ENCODE measurements at places on chromosomes 4 and X. TPM values are rescaled to one million over a fixed set of nuclear protein-coding genes. Genes with fewer than 3 reads are reported as not detected.

DNA sequence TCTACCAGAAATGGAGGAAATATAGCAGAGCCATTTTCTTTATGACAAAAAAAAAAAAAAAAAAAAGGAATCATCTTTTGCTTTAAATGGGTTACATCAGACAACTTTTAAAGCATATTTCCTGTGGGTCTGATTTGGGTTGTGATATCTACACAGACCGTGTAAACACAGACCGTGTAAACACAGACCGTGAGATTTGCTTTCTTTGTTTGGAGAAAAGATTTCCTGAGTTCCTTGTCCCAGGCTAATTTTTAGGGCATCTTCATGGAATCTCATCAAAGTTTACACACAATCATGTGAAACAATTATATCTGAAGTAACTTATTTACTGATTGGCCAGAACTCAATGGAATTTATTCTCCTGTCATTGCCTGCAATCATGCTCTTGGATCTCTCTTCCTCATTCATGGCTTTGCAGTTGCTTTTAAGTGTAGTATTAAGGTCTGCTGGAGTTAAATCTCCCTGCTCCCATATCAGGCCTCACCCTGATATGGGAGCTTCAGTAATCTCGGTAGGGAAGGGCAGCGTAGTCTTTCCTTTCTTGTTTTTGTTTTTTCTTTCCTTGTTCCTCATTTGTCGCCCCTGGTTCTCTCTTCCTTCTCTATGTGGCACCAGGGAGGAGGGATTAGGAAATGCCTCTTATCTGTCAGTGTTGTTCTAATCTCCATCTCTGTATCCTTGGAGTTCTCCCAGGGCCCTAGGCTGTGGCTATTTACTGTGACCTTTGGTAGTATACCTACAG lies 248.6 kb upstream of the JADE1 start:
- DNase-seq = no peak

CTAG1A gene
- total RNA-seq = not detected

DNA sequence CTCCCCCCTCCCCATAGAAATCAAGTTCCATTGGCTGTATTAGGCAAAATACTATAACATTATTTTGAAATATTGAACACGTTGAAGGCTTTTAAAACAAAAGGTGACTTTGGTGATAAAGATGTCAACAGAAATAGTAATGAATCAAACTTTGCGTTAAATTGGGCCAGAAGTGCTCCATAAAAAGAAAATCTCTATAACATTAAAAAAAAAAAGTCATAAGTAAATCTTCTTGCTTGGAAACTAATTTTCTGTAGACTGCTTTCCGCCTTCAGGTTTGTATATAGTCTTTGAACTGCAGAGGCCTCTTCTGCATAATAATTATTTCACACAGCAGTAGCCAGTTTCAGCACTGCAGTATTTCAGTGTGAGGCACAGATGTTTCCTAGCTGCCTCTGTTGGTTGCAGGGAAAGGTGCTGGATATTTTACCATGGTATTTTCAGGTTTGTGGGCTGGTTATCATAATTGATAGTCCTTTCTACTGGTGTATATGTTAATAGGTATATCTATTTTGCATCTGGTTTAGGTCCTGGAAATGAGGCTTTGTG lies 158.9 kb downstream of the KDM6A start:
- no peak for DNase-seq

STPG2 gene
- total RNA-seq = 1.5 TPM

- DNase-seq = no peak
Observed at GRCh38 chrX:129557844-129558480, 17.9 kb downstream of the OCRL start.

FGF2 gene
- 3.1 TPM for total RNA-seq

- no peak for DNase-seq
Observed at GRCh38 chr4:99013402-99013843, 17.9 kb downstream of the METAP1 start.

GRCh38 chrX:50707955-50708699 lies 105.9 kb downstream of the SHROOM4 start:
- DNase-seq = no peak

DNA sequence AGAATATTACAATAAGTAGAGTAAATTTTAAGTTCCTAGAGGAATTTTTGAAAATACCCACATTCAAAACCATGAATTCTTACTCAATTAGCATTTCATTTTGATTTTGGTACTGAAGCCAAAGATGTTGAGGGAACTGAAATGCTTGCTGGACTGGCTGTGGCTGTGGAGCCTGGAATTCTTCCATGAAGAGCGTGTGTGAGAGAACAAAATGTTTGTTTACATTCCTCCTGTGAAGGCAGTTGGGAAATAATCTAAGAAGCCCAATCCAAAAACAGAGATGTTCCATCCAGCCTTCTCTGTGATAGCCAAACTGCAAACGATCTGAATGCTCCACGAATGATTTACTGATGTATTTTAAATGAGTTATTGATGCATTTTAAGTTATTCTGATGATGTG lies 3.8 kb upstream of the ADH1B start:
- DNase-seq = no peak

HTR2C gene
- not detected for total RNA-seq

GRCh38 chr4:189396435-189396834 lies 544.2 kb upstream of the FRG1 start:
- no peak for DNase-seq

TTC29 gene
- not detected for total RNA-seq

GRCh38 chrX:2614911-2615310 lies 76.2 kb upstream of the CD99 start:
- no peak for DNase-seq

REPS2 gene
- 5.5 TPM for total RNA-seq

TEX13C gene
- not detected for total RNA-seq

GRCh38 chr4:78671903-78672815 lies 104.0 kb upstream of the BMP2K start:
- DNase-seq = no peak

DNA sequence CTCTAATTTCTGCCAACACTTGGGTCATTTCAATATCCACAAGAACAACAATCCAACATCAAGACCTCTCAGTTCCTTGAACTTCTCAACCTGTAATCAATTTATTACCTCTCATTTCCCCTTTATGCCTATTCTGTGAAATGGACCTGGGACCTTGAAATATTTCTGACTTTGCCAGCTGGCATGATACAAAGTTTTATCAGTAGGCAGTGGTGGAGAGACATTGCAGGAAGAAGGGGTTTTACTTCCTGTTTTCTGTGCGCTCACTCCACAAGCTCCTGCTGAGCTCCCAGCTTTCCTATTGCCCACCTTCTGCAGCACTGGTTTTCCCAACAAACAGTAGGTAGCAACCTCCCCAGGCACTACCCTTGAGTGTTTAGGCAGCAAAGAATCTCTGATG lies 3.5 kb upstream of the ARHGEF6 start:
- DNase-seq = no peak

FAM53A gene
- total RNA-seq = 1.9 TPM

DNA sequence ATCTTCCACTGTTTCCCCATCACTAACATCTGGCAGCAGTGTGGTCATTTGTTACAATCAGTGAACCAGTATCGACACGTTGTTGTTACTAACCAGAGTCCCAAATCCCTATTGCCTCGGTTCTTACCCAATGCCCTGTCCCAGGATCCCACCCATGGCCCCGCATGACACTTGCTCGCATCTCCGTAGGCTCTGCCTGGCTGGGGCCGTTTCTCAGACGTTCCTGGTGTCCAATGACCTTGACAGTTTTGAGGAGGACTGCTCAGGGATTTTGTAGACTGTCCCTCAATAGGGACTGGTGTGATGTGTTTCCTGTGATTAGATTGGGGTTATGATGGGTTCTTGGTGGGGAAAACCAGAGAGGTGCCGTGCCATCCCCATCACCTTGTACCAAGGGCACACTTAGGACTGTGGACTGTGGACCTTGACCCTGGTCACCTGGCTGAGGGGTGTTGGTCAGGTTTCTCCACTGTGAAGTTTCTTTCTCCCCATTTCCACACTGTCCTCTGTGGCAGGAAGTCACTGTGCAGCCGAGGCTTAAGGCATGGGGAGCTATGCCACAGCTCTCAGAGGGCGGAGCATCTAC lies 108.4 kb downstream of the ADRA2C start:
- DNase-seq = no peak

DNA sequence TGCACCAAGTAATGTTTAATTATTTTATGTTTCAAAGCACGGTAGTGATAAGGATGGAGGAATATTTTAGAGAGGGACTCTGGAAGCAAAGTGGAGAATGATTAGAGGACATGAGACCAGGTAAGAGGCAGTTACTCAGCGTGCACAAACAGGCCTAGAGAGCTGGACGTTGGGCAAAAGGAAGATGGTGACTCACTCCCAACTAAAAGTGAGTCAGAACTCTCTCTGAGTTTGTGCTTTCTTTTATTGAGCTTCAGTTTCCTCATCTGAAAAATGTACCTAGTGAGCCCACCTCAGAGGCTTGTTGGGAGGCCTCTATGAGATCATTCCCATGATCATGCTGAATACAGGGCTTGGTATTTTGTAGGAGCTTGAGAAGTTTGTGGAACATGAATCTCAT lies 1.6 kb upstream of the ZC4H2 start:
- DNase-seq = no peak

CXCL8 gene
- total RNA-seq = 0.39 TPM

XAGE1A gene
- total RNA-seq = not detected

GRIA3 gene
- 0.17 TPM for total RNA-seq

DNA sequence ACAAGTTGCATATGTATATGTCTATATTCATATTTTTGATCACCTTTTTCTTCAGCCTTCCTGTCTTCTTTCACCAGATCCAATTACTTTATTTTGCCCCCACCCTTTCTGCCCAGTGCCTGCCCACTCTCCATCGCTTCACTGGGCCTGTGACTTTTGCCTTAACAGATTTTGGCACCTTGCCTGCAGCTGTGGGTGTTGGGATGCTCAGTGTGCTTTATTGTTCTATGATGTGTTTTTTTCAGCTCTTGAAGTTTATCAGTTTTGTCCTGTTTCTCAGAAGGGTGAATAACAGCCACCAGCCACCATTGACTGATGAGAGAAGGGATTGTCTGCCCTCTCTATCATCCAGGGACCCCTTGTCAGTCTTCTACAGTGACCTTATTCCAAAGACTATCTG lies 77.2 kb upstream of the GALNT7 start:
- no peak for DNase-seq

DNA sequence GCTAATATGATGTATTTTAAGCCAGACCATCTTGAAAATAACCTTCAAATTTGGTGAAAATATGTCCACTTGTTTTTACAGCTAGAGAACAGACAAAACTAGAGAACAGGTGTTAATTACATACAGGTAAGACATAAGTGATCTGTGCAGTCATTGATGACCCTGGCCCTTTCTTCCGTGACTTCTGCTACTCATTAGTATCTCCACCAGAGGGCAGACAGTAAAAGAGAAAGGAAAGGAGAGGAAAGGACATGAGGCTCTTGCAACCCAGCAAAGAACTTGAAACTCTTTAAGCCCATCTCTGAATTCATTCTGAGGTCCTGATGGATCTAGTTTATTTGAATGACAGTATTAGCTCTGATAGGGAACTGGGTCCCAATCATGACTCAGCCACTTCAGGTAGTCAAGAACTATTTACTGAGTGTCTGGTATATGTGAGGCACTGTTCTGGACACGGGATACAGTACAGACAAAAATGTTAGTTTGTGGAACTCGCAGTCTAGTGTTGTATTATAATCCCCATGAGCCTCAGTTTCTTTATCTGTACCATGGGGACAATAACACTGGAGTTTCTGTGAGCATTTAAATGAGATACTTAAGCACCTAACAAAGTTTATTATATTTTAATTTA lies 121.0 kb upstream of the TEX13D start:
- DNase-seq = no peak

DNA sequence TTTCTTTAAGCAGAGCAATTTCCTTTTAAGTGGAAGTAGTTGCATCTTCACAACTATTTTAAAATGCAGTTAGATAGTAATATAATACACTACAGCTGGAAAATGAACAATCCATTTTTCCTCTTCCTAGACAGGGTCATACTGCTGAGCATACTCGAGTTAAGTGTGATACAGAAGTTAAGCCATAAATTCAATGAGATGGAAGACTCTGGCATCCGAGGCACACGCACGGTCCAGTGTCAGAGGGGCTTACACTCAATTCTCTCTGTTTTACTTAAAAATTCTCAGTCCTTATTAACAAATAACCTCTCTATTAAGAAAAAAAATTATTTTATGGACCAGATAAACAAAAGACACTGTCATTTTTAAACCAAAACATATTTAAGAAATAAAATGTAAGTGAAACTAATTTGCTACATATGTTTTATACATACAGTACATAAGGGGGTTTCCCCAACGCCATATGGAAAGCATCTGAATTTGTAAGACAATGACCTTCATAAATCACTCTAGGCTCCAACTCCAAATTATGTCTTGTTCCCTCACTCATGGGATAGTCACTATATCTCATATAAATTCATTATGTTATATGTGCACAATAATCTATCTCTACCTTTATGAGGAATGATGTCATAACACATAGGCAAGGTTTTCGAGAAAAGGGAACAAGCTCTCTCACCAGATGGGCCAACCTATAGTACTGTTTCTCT lies 315.3 kb downstream of the PAPSS1 start:
- DNase-seq = no peak

Measured in spleen (tissue), 13 donors.